ENCODE measurements at places on chromosomes 11 and 22. TPM values are rescaled to one million over a fixed set of nuclear protein-coding genes. Genes with fewer than 3 reads are reported as not detected.

The UBQLN3 gene
- not detected for total RNA-seq

The BEST1 gene
- total RNA-seq = not detected

The MMP1 gene
- total RNA-seq = not detected

The OR4C6 gene
- total RNA-seq = not detected

The KBTBD3 gene
- total RNA-seq = 1.4 TPM

DNA sequence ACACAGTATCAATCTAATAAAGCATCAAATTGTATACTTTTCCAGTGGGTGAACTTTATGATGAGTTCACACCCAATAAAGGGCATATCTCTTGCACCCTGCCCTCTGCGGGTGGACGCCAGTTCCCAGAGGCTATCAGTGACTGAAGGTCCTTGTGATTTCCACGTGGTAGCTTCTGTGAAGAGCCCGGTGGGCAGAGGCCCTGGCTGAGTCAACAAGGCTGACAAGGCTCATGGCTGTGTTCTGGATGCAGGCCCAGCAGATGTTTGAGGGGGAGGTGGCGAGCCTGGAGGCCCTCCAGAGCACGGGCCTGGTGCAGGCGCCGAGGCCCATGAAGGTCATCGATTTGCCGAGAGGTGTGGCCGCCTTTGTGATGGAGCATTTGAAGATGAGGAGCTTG is 71.4 kb downstream of the PIWIL3 start:
- DNase-seq = peak; percentile 28

DNA sequence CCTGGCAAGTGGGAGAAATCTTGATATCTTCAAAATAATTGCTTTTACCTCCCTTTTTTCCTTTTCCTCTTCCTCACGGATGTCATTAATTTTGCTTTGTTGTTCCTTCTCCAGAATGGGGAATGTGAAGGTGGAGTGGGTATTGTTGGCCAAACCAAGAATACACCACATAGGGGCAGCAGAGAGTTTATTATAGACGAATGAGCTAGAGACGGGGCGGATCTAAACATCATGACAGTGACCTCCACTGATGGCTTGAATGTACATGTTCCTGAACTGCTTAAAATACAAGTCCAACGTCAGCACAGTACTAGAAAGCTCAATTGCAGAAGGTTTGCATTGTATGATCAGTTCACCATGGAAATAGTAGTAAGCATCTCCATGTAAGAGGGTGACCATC is 122.3 kb upstream of the SNX19 start:
- no peak for DNase-seq

- DNase-seq = peak; percentile 60
Measured at GRCh38 chr22:24027389-24027975, 16.4 kb downstream of the CABIN1 start.

GRCh38 chr11:9301720-9302119 is 12.7 kb downstream of the TMEM41B start:
- no peak for DNase-seq

All from MG63 (cell line).